ENCODE measurements at places on chromosomes 7 and 10.
A peak's percentile ranks its signal among the peaks of the same experiment; 100 is the strongest.

DNA sequence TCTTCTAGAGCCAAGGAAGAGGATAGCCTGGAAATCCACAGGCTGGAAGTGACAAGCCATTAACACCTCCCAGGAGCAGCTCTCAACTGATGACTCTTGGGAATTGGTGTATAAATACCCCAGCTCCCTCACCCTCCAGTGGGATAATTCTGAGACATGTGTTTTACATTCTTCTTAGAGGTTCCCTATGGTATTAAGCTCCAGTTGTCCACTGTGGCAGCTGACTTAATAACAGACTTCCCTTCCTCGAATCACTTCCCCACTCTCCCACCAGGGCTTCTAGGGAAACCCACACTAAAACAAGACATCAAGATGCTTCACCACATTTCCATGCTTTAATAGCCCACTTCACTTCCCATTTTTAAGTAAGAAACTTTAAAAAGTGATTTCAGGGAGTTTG is 47.2 kb downstream of the FAM107B start:
- no peak overlapping the region for H3K27ac ChIP-seq
- DNase-seq, result no peak
- H3K4me1 ChIP-seq, result no peaks in the 10 kb centered on the region
- no peaks in the 10 kb centered on the region for H3K27me3 ChIP-seq
- H3K4me3 ChIP-seq, result no peak overlapping the region

DNA sequence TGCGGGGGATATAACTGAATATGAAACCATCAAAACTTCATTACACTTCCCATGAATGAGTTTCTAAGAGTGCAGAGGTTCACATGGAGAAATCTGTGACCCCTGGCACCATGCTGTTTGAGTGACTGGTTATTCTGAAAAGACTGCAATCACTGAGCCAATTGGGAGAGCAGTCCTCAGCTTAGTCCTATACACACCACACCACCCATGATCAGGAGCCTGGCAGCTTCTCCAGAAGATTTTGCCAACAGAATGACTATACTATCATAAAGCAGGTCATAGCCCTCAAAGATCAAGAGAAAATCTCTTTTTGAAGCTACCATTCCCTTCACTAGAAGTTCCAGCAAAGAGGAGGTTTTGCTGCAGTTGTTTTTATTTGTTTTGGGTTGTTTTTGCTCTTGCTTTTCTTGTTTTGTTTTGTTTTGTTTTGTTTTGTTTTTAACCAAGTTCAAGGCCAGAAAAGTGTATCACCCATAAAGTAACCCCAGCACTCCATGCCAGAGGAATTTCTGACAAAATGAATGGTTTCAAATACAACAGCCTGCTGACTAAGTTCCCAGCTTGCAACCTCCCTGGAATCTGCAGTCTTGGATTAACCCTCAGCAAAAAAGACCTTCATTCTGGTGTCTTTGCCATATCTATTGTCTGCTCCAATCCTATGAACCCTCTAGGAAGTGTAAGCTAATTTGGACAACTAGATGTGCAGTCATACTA is 19.7 kb upstream of the HGF start:
- no peak overlapping the region for H3K4me3 ChIP-seq
- H3K36me3 ChIP-seq, result no peaks in the 10 kb centered on the region
- peak overlapping the region; percentile 12 for H3K27ac ChIP-seq
- no peaks in the 10 kb centered on the region for H3K27me3 ChIP-seq

- no peaks in the 10 kb centered on the region for H3K27me3 ChIP-seq
- no peaks in the 10 kb centered on the region for H3K4me1 ChIP-seq
- H3K4me3 ChIP-seq, result no peak overlapping the region
Measured at GRCh38 chr10:59720377-59720776, 10.7 kb upstream of the SLC16A9 start.

DNA sequence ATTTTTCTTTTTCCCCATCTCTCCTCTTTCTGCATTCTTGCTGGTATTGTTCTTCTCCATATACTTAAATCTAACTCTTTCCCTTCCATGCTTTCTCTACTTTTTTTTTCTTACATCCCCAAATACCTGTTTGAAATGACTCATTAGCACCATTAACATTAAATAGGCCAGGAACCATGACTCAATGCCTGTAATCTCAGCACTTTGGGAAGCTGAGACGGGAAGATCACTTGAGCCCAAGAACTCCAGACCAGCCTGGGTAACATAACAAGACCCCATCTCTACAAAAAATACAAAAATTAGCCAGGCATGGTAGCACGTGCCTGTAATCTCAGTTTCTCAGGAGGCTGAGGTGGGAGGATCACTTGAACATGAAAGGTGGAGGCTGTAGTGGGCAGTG is 1026.8 kb downstream of the GATA3 start:
- no peaks in the 10 kb centered on the region for H3K27me3 ChIP-seq
- no peak overlapping the region for H3K4me3 ChIP-seq
- no peaks in the 10 kb centered on the region for H3K4me1 ChIP-seq
- no peak overlapping the region for H3K27ac ChIP-seq
- H3K36me3 ChIP-seq, result no peaks in the 10 kb centered on the region
- no peak for DNase-seq

DNA sequence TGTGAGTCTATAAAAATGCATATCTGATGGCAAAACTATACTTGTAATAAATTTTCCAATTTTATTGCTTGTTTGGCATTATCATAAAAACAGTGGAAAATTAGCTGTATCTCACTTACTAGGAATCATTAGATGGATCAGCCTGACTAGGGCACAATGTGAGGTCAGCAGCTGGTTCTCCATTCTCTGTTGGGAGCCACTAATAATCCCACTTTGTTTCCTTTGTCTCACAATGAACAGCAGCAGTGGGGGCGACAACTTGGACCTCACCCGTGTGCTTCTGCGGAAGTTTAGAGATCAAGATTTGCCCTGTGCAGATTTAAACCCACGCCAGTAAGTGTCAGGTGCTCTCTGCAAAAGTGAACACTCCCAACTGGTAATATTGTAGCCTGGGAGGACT is 295.5 kb downstream of the ABCA13 start:
- no peak for DNase-seq
- no peaks in the 10 kb centered on the region for H3K4me1 ChIP-seq
- no peak overlapping the region for H3K27ac ChIP-seq
- no peak overlapping the region for H3K4me3 ChIP-seq
- no peaks in the 10 kb centered on the region for H3K27me3 ChIP-seq

GRCh38 chr7:156582591-156583123 is 57.9 kb upstream of the RNF32 start:
- H3K36me3 ChIP-seq, result no peaks in the 10 kb centered on the region
- no peaks in the 10 kb centered on the region for H3K4me1 ChIP-seq
- no peak overlapping the region for H3K4me3 ChIP-seq

DNA sequence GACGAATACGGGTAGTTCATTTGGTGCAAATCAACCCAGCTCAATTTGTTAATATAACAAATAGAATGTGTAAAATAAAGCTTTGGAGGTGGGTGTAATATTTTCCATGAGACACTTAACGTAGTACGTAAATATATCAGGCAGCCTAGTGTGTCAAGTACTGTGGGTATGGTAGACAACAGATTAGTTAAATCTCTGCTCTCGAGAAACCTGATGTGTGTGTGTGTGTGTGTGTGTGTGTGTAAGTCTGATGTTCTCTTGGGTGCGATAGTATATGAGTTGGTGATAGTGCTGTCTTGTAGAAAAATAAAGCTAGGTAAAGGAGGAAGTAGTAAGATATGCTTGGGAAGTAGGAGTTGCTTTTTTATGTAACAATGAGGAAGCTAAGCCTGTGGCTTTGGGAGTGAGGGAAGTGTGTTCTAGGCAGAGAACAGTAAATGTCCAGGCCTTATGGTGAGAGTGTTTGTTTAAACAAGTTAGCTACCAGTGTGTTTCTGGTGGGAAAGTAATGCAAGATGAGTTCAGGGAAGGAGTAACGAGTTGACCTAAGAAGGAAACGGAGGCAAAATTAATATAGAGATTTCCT is 26.1 kb downstream of the WAC start:
- H3K4me1 ChIP-seq, result peaks cover 23% of the 10 kb centered on the region
- DNase-seq, result no peak
- H3K36me3 ChIP-seq, result peaks cover 3% of the 10 kb centered on the region
- H3K27me3 ChIP-seq, result no peaks in the 10 kb centered on the region

DNA sequence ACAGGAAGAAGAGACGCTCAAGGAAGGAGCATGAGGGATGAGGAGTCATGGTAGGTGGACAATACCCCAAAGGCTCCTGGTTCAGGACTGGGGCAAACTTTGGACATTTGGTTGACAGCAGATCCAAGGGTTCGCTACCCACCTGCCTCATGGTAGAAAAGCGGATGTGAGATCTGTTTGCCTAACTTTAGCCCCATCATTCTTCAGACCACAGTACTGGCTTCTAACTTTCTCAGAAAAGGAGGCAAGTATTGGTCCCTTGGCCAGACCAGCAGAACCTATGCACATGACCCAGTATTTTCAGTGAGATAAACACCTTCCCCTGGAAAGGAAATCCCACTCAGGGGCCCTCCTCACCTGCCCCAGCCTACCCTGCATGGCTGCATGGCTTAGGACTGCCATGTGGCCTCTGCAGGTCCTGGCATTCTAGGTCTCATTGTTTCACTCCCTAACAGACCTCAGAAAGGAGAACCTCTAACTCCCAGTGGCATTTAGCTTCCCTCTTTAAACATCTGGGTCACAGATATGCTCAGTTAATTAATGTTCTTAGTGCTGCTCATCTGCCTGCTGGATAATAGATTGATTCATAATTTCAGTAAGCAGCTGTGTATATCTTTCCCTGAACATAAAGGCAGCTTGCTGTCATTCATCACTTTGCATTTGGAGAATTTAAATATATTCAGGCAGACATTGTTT is 574.1 kb downstream of the GALNT17 start:
- no peaks in the 10 kb centered on the region for H3K4me1 ChIP-seq
- no peaks in the 10 kb centered on the region for H3K36me3 ChIP-seq
- H3K4me3 ChIP-seq, result no peak overlapping the region
- no peak overlapping the region for H3K27ac ChIP-seq
- DNase-seq, result no peak
- H3K27me3 ChIP-seq, result no peaks in the 10 kb centered on the region

DNA sequence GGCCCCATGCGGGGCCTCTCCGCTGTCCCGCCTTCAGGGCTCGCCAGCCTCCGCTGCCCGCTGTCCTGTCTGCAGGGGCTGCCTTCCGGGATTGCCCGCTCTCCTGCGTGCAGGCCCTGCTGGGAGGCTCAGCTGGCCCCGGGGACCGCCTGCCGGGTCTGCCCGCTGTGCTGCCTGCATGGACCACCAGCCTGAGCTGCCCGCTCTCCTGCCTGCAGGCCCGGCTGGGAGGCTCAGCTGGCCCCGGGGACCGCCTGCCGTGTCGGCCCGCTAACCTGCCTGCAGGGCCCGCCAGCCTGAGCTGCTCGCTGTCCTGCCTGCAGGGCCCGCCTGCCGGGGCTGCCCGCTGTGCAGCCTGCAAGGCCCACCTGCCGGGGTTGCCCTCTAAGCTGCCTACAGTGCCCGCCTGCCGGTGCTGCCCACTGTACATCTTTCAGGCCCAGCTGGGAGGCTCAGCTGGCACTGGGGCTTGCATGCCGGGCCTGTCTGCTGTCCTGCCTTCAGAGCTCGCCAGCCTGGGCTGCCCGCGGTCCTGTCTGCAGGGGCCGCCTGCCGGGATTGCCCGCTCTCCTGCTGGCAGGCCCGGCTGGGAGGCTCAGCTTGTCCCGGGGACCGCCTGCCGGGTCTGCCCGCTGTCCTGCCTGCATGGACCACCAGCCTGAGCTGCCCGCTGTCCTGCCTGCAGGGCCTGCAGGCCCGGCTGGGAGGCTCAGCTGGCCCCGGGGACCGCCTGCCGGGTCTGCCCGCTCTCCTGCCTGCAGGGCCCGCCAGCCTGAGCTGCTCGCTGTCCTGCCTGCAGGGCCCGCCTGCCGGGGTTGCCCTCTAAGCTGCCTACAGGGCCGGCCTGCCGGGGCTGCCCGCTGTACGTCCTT is 165.1 kb downstream of the GLRX3 start:
- DNase-seq, result no peak
- no peak overlapping the region for H3K27ac ChIP-seq
- no peaks in the 10 kb centered on the region for H3K36me3 ChIP-seq
- H3K4me1 ChIP-seq, result no peaks in the 10 kb centered on the region
- H3K4me3 ChIP-seq, result no peak overlapping the region
- no peaks in the 10 kb centered on the region for H3K27me3 ChIP-seq

- H3K27ac ChIP-seq, result no peak overlapping the region
- H3K27me3 ChIP-seq, result no peaks in the 10 kb centered on the region
- no peak for DNase-seq
- H3K4me1 ChIP-seq, result peaks cover 19% of the 10 kb centered on the region
Measured at GRCh38 chr7:116429986-116430619, 69.4 kb upstream of the CAV2 start.

GRCh38 chr7:79636849-79637248 is 183.4 kb upstream of the MAGI2 start:
- no peaks in the 10 kb centered on the region for H3K27me3 ChIP-seq
- H3K4me1 ChIP-seq, result no peaks in the 10 kb centered on the region
- H3K36me3 ChIP-seq, result no peaks in the 10 kb centered on the region
- no peak overlapping the region for H3K4me3 ChIP-seq
- no peak overlapping the region for H3K27ac ChIP-seq
- no peak for DNase-seq

- no peak for DNase-seq
- no peak overlapping the region for H3K27ac ChIP-seq
- H3K36me3 ChIP-seq, result no peaks in the 10 kb centered on the region
Measured at GRCh38 chr10:110156046-110156445, 51.4 kb upstream of the MXI1 start.

GRCh38 chr7:43454936-43455518 is 127.9 kb upstream of the STK17A start:
- no peak overlapping the region for H3K27ac ChIP-seq
- no peaks in the 10 kb centered on the region for H3K36me3 ChIP-seq
- no peaks in the 10 kb centered on the region for H3K4me1 ChIP-seq
- no peak for DNase-seq
- no peak overlapping the region for H3K4me3 ChIP-seq

DNA sequence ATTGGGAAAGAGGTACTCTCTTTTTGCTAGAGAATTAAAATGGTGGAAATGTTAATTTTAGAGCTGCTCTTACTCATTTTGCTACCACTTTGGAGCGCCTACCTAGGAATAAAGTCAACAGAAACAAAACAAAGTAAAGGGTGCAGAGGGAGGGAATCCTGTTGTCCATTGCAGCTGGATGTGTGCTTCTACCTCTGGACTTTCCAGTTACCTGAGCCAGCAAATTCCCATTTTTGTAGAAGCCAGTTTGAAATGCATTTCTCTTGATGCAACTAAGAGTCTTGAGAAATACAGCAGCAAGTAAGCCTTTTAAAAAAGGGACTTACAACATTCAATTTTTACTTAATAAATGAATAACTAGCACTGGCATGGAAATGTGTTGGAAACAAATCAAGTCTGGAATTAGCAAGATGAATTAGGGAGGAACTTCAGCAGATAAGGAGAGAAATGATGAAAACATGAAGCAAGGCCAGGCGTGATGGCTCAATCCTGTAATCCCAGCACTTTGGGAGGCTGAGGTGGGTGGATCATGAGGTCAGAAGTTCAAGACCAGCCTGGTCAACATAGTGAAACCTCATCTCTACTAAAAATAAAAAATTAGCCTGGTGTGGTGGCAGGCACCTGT is 113.5 kb upstream of the CTTNBP2 start:
- no peaks in the 10 kb centered on the region for H3K4me1 ChIP-seq
- no peaks in the 10 kb centered on the region for H3K36me3 ChIP-seq
- DNase-seq, result no peak
- no peak overlapping the region for H3K4me3 ChIP-seq
- H3K27ac ChIP-seq, result no peak overlapping the region
- H3K27me3 ChIP-seq, result no peaks in the 10 kb centered on the region

GRCh38 chr7:109955986-109956385 is 1134.9 kb upstream of the LRRN3 start:
- no peaks in the 10 kb centered on the region for H3K36me3 ChIP-seq
- H3K27me3 ChIP-seq, result no peaks in the 10 kb centered on the region
- DNase-seq, result no peak
- no peak overlapping the region for H3K4me3 ChIP-seq

Data from ascending aorta (tissue), 2 donors.